Cerebellar nuclear complex (tissue), 1 donor: ENCODE measurements at places on chromosomes 1 and 21.

DNA sequence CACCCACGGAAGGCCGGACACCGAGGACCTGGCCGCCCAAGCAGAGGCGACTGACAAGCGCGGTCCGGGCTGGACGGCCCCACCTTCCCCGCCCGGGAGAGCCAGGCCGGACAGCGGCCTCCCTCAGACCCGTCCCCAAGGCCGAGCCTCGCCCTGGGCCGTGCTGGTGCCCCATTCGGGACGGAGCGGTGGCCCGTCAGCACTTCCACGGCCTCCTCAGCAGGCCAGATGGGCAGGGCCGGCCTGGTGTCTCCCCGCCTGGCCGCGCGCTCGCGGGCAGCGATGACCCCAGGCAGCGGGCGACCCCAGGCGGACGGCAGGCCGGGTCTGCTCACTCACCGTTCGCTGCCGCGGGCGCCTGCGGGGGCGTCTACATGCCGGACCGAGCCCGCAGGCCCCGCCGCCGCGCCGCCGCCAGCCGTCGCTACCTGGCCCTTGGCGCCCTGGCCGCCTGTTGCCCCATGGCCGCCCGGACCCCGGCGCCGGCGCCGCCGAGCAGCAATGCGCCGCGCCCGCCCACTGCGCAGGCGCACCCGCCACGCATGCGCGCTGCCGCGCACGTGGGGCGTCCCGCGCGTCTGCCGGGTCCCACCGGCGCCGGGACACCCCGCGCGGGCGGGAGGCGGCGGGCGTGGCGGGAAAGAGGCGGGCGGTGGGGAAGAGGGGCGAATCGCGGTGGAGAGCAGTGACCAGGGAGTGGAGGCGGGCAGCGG, at the start of gene NADK:
NADK (minus strand) TSS at position 521 of the 713 bp plus-strand sequence. CDS start 13,064 bp downstream, outside the sequence.
- no peak for DNase-seq

DNA sequence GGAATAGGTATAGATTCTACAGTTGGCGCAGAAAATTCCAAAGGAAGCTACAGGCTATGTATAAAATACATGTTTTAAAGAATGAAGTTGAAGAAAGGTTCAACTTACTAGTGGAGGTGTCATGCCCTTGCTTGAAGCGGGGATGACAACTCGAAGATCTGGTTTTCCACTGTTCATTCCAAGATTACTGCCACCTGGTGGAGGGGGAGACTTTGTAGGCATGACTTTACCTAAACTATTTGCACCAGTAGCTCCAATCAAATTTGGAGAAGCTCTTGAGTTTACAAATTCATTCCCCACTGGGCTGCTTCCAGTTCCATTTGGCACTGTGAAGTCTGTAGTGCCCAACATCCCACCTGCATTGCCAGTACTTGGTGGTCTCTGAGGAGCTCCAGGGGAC, 81.7 kb downstream of the AXDND1 start:
- DNase-seq = no peak

GRCh38 chr1:223245411-223245810, 102.4 kb upstream of the TLR5 start:
- no peak for DNase-seq

GRCh38 chr21:42548687-42549406, 35.2 kb downstream of the SLC37A1 start:
- DNase-seq = no peak

DNA sequence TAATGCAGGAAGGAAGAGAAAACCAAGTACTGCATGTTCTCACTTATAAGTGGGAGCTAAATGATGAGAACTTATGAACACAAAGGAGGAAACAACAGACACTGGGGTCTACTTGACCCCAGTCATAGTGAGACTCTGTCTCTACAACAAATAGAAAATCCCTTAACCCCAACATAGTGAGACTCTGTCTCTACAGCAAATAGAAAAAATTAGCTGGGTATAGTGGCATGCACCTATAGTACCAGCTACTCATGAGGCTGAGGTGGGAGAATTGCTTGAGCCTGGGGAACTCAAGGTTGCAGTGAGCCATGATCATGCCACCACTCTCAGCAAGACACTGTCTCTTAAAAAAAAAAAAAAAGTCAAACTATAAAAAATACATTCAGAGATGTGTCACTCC, 42.7 kb downstream of the GIPC2 start:
- DNase-seq = no peak

DNA sequence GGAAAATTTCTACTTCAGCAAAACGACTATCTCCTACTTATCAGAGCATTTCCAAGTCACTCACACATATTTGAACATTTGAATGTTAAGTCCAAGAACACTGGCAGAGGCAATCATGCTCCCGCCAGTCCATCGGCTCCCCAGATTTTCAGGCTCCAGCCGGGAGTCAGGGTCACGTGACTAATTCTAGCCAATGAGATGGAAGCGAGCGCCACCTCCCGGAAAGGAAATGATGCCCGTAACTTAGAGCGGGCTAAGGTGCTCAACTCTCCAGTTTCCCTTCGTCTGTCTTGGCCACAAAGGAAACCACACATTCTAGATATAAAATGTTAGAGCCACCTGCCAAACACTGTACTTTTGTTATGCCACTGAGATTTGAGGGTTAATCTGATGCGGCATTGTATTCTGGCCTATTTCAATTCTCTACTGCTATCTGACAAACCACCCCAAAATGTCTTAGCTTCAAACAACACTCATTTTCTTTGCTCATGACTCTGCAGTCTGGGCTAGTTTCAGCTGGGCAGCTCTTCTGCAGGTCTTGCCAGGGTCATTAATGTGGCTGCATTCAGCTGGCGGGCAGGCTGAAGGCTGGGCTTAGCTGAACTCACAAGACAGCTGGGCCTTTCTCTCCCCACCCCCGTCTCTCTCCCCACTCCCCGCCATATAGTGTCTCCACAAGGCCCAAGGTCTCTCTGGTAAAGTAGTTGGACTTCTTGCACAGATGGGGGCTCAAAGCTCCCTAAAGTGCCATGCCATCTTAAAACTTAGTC, 16.5 kb upstream of the LHX4 start:
- DNase-seq = no peak

DNA sequence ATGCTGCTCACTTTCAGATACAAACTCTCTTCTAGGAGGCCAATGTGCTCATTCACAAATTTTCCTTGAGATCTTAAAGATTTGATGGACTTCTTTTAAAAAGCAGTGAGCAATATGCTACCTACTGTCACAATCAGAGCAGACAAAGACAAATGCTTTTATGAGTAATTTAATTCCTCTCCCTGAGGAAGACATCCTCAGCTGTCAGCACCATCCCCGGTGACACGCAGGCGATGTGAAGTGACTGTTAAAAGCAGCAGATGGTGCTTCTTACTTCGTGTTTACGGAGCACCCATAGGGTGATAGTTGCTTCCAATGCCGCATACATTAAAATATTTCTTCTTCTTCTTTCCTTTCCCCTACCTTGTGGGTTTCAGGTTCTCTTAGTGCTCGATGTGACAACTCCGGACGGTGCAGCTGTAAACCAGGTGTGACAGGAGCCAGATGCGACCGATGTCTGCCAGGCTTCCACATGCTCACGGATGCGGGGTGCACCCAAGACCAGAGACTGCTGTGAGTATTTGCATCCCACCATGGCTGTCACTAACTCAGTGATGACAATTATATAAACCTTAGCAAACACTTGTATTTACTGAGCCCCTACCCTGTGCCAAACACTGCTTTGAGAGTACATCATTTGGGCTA, 29.1 kb downstream of the LAMC2 start:
- no peak for DNase-seq

DNA sequence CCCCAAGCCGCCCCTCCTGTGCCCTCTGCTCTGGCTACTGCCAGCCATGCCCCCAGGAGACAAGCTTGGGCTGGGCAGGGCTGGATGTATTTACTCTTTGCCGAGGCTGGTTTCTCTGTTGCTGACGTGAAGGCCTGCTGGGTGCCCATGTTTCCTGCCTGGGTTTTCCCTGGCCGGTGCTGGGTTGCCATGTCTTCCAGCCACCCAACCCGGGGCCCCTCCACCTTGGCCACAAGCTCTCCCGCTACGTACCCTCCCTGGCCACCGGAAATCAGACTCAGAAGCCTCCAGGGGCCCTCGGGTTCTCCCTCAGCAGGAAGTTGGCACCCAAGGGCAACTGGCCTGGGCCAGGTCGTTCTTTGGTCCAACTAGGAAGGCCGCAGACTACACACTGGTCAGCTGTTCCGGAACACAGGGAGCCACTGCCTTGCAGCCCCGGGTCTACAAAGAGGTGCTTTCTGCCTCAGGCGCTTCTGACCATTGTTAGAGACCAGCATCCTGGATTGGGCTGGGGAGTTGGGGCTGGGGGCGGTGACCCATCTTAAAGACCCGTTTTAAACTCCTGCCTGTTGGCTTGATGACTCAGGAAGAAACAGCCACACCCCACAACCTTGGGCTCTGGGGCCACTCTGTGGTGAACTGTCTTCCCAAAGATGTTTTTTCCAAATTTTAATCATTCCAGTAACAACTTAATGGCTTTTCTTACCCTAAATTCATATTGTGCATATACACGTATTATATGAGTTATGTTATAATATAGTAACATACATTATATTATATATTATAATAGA, 71.2 kb upstream of the RUNX3 start:
- no peak for DNase-seq

DNA sequence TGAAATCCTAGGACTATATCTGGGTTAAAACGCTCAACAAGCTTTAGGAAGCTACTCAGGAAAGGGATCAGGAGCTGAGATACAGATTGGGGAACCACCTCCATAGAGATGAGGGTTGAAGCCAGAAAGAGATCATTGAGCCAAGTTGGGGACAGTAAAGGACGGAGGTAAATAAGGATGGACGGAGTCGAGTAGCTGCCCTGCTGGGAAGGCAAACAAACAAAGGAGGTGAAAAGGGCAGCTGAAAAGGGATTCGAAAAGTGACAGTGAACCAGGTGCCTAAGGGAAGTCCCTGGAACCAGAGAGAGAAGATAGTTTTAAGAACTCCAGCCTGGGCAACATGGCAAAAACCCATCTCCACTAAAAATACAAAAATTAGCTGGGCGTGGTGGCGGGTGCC, 6.3 kb upstream of the CAMSAP2 start:
- DNase-seq = no peak

DNA sequence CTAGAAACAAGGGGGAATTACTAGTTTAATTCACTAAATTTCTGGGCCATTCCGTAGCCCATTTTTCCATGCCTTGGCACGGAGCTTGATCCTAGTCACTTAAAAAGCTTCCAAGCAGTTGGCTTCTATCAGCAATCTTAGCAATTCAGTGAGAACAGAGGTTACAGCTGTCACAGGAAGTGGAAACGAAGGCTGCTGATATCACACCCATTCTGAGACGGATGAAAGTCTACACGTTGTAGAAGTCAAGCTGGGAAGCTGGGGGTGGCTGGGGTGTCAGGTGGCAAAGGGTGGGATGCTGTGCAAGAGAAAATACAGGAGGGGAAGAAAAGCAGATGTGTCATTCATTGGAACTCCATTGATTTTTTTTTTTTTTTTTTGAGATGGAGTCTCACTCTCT, 11.8 kb upstream of the STMN1 start:
- no peak for DNase-seq

DNA sequence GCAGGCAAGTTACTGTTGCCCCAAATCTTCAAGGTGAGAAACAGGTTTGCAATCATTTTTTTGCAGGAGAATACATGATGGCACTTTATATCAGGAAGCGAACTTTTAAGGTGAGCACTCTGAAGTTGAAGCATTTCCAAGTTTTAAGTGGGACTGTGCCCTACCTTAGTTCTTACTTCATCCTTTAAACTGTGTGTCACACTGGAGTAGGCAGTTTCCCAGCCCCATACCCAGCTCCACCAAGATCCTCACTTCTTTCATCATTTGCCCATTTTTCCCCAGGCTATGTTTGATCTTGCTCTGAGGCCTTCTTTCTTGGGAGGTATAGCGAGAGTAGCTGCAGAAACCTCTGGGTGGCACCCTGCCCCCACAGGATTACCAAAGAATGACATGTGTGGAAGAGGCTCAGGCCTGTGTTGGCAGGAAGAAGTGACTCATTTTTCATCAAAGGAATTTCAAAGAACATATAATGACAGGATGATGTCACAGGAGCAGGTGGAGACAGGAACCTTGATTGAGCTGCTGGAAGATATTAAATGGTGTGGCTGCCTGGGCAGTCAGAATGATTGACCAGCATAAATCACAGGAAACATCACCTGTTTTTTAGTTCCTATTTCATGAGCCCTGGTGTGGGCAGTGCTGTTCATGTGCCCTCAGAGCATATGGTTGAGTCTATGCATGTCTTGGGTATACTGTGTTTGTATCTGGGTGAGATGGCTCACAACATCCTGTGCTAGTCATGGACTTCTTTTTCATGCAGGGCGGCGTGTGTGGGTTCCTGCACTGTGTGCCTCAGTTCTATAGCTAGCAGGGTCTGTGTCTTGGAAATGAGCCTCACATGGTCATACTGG, 20.8 kb upstream of the MACF1 start:
- DNase-seq = no peak

DNA sequence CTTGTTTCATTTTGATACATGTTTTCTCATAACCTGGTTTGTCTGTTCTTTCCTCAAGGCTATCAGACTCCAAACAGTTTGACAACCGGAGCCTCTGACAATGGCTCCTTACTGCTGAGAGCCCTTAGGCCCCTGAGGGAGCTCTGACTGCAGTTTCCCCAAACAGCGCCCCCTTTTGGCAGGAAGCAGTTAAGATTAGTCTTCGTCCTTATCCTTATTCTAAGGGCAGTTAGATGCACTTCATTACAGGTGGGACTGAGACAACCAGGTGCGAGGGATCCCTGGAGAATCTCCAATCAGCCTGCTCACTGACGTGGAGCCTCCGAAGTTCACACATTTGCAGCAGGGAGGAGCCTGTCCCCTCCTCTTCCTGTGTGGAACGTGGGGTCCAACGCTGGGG, 393.1 kb downstream of the BRINP3 start:
- DNase-seq = no peak

- DNase-seq = no peak
These were observed 212.7 kb upstream of the FGGY start for GRCh38 chr1:59083946-59084865.

GRCh38 chr1:221725735-221726672, 15.9 kb downstream of the DUSP10 start:
- DNase-seq = no peak

DNA sequence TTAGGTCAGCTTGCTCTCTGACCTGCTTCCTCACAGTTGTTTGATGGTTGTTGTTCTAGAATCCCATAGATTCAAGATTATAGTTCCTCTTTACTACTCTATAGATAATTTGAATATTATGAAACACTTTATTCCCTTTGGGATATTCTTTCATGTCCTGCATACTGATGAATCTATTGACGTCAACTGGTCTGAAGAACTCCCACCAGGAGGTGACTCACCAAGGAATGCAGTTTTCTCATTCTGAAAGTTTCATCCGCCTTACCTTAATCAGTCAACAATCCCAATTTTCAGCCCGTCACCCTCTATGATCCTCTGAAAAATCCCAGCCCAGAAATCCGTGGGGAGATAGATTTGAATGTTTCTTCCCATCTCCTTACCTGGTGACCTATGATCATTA, 834.1 kb upstream of the PRMT6 start:
- no peak for DNase-seq

DNA sequence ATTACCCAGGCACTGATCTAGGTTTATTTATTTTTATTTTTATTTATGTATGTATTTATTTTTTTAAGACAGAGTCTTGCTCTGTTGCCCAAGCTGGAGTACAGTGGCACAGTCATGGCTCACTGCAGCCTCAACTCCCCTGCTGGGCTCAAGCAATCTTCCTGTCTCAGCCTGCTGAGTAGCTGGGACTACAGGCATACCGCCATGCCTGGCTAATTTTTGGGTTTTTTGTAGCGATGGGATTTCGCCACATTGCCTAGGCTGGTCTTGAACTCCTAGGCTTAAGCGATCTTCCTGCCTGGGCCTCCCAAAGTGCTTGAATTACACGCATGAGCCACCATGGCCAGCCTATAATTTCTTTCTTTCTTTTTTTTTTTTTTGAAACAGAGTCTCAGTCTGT, 9.4 kb downstream of the PHACTR4 start:
- no peak for DNase-seq

GRCh38 chr21:34845521-34846451, 177.0 kb downstream of the CLIC6 start:
- DNase-seq = no peak

- no peak for DNase-seq
These were observed 22.3 kb upstream of the MOB3C start for GRCh38 chr1:46638921-46639320.
